ENCODE measurements at places on chromosomes 6 and 20.

DNA sequence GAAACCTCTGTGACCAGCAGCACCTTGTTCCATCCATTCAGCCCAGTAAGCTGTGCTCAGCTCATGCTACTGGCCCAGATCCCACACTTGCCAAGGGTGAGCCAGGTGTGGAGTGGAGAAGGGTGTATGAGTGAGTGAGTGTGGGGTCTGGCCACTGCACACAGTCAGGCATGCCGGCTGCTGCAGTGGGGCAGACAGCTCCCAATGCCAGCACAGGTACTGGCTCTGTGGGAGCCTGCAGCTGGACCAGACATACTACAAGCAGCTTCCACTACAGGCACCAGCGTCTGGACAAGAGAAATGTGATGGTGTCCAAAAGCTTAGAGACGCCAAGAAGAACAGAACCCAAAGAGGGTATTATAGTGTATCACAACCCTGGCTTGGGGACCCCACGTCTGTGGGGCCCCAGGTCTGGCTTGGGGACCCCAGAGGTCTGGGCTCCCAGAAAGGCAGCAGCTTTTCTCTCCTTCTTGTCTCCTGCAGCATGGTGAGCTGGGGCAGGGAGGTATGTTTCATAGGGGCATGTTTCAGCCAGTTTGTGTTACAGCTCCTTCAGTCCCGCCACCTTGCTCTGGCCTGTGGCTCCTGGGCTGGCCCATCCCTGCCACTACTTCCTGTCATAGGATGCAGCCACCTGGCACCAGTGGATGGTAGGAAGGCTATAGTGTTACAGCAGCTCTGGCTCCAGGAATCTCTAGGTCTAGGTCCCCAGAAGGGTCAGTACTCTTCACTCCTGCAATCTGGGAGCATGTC is 152.4 kb upstream of the HSF2 start:
- DNase-seq, result no peak

DNA sequence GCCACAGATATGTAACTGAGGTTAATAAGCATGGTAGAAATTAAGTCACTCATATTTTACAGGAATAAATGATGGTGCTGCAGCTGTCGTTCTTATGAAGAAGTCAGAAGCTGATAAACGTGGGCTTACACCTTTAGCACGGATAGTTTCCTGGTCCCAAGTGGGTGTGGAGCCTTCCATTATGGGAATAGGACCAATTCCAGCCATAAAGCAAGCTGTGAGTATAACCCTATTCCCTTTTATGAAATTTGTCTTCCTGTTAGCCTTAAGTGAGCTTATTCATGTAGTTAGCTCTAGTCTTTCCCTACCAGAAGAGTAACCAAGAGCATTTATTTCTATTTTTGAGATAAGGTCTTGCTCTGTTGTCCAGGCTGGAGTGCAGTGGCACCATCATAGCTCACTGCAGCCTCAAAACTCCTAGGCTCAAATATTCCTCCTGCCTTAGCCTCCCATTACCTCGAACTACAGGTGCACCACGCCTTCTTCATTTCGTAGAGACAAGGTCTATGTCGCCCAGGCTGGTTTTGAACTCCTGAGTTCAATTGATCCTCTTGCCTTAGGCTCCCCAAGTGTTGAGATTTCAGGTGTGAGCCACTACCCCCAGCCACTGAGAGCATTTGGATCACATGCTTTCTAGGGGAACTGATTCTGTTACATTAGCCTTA is 12.0 kb downstream of the TCP1 start:
- DNase-seq, result no peak

DNA sequence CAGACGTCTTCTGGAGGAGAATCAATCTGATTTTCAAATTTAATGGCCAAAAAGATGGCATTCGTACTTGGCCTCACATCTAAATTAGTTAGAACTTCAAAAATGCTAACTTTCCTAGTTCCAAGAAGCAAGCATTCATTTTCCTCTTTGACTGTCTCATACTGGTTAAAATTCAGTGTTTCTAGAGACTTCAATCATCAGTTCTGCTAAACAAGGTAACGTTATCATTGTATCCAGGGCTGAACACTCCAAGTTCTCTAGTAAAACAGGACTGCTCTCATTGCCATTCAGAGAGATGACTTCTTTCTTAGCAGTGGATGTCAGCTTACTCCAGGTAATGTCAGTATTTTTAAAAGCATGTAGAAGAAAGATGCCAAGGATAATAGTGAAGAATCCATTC is 34.6 kb upstream of the ENTPD6 start:
- DNase-seq, result no peak

DNA sequence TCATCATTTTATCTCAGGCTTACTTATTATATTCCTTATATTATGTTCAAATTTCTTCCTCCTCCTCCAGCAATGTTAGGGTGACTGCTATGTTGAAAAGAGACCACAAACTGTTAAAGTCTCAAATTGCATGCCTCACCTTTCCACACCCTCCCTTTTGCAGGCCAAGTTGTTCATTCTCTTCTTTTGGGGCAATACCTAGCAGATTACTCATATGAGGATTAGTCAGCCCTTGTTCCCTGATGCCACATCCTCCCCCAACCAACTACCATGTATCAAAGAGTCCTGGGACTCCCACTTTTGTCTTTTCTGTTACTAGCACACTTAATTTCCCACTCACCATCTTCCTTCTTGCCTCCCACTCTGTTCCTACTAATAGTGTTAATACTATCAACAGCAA is 434.7 kb downstream of the BCKDHB start:
- no peak for DNase-seq

- no peak for DNase-seq
These were observed 19.3 kb downstream of the PLCB1 start for GRCh38 chr20:8151372-8151771.

- DNase-seq, result no peak
These were observed 9.5 kb downstream of the OVOL2 start for GRCh38 chr20:18048176-18048575.

GRCh38 chr20:49587111-49587570 is 19.2 kb upstream of the PTGIS start:
- no peak for DNase-seq

GRCh38 chr6:134316733-134317431 is 1.0 kb downstream of the SGK1 start:
- DNase-seq, result no peak
